ENCODE measurements at places on chromosomes 5 and 9. TPM values are rescaled to one million over a fixed set of nuclear protein-coding genes. Genes with fewer than 3 reads are reported as not detected.

DNA sequence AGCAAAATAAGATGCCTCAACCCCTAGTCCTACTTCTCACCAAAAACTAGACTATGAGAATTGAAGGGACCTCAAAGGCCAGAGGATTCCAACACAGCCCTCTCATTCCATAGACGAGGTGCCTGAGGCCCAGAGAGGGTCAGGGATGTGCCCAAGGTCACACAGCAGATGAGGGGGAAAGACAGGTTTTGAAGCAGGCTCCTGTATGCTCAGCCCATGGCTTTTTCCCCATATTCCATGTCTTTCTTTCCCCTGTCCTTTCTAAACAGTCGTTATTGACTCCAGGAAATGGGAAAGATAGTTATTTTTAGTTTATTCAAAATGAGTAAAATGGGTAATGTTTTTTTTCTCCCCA lies 61.2 kb upstream of the COL15A1 start:
- no peak for DNase-seq

GRCh38 chr5:75040973-75041372 lies 11.4 kb downstream of the GCNT4 start:
- peak; percentile 17 for DNase-seq

GRCh38 chr5:125457617-125458016 lies 711.2 kb upstream of the ZNF608 start:
- no peak for DNase-seq

- no peak for DNase-seq
Measured at GRCh38 chr5:14597080-14597479, 15.5 kb downstream of the OTULINL start.

DNA sequence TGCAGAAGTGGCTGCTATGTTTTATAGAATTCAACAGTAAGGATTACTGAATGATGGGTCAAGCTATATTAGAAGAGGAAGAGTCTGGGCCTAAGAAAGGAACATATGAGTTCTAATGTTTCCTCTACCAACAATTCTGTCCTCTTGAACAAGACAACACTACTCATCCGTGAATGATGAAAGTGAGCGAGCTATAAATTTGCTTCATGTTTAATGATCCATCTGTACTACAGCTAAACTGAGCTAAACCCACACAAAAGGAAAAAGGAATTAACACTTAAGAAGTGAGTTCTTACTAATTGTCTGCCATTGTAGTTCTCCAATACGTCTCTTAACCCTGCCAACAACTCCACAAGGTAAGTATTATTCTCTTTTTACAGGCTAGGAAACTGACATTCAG lies 204.4 kb downstream of the GLIS3 start:
- no peak for DNase-seq

- DNase-seq, result no peak
Measured at GRCh38 chr9:3035579-3036332, 191.9 kb upstream of the PUM3 start.

DNA sequence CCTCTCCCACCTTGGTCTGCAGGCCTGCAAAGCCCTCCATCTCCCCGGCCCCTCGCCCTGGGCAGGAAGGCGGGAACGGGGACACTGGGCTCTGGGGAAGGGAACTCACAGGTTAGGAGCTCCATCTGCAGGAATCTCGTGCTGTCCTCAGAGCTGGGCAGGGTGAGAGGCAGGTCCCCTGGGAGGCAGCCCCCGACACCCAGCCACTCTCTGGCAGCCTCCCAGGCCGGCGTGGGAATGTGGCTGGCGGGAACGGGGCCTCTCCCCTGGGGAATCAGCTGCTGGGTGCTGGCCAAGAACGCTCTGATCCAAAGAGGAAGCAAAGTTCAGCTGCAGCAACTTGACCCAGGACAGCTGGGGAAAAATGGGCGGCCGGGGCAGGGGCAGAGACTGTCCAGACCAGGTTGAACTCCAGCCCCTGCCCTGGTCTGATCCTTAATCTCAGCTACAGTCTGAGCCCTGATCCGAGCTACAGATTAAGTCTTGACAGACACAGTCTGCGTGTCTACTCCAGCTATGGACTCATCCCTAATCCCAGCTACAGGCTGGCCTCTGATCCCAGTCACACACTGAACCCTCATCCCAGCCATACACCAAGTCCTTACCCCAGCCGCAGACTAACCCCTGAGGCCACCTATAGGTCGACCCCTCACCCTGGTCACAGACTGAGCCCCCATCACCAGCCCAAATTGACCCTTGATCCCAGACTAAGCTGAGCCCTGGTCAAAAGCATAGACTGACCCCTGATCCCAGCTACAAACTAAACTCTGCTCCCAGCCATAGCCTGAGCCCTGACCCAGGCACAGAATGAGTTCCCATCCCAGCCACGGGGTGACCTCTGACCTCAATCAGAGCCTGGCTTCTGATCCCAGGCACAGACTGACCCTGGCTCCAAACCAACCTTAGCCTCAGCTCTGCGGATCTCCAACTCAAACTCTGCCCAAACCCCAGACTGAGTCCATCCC lies 37.3 kb upstream of the EGFL7 start:
- DNase-seq, result peak; percentile 58

The HAVCR1 gene
- not detected for total RNA-seq

The CCL27 gene
- total RNA-seq, result not detected
